Daoy (cell line): ENCODE measurements at places on chromosomes 2 and 18.

GRCh38 chr2:171687287-171688128 is at the start of gene DYNC1I2:
Gene DYNC1I2 (plus strand): TSS chr2:171687469. CDS start chr2:171690156, 2,687 bp downstream.
- DNase-seq, result peak; percentile 96

- DNase-seq, result no peak
These were observed 291.4 kb downstream of the CCDC85A start for GRCh38 chr2:56475191-56475590.

- DNase-seq, result no peak
These were observed 31.0 kb downstream of the ANKRD29 start for GRCh38 chr18:23631746-23632145.

DNA sequence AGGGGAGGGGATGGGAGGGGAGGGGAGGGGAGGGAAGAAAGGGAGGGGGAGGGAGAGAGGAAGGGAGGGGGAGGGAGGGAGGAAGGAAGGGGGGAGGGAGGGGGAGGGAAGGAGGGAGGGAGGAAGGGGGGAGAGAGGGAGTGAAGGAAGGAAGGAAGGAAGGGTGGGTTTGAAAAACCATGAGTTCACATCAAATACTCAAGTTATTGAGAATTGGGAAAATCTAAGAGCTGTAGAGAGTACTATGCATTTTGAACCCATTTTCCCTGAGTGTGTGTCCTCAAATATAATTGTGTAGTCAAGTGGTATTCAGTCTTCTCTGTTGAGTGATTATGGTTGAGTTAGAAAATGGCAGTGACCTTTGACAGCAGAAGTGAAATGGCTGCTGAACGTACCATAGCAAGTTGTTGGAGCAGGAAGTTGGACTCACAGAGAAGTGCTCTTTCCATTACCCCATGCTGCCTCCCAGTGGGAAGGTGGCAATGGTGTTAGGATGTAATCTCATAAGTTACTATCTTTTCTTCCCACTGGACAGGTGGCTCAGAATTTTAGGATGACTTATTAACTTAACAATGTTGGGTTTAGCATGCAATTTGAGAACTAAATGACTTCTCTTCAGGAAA is 214.6 kb downstream of the SETBP1 start:
- DNase-seq, result peak; percentile 58

DNA sequence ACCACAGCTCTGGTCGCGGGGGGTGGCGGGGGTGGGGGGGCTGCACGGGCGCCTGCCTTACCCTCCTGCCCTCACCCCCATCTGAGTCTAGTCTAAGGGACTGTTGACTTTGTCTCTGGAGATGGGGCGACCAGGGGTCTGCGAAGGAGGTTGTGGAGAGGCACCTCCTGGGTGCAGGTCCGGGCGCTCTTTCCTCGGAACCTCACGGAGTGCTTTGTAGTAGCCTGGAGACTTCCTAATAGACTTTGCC is 141.3 kb downstream of the MEIS1 start:
- DNase-seq, result no peak

DNA sequence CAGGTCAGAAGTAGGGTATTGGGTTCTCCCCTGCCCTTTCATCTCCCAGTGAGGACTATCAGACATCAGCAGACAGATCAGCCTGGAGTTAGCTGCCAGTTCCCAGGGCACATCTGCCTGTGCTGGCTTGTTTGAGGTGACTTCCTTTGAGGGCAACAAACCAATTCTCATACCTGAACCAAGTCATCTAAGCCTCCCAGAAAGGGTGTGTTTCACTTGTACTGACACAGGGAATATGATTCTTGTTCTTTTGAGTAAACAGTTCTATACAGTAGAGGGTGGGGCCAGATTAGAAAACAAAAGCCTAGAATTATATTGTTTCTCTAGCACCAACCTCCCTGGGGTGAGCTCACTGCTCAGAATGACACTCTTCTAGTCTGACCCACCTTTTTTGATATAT is 591.9 kb downstream of the SLC4A3 start:
- DNase-seq, result no peak

DNA sequence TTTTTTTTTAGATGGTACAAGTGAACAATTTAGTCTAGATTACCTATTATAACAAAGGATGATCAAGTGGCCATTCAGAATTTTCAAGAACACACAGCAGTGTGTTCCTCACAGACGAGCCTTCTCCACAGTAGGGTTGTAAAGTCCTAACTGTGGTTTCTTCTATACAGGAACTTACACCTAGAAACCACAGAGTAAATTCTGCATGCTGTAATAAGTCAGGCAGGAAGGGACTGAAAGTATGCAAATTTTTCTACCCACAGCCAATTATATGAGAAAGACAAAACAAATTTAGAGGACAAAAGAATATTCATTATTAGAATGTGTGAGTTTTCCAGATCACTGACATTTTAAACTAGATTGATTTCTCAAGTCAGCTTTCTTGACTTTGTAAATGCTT is 99.5 kb downstream of the RBMS1 start:
- no peak for DNase-seq

- DNase-seq, result peak; percentile 86
These were observed 78.5 kb downstream of the RHOB start for GRCh38 chr2:20525041-20526035.

- DNase-seq, result peak; percentile 83
These were observed 30.9 kb downstream of the MREG start for GRCh38 chr2:215982465-215982875.
